ENCODE measurements at places on chromosomes 5 and 9. TPM values are rescaled to one million over a fixed set of nuclear protein-coding genes. Genes with fewer than 3 reads are reported as not detected.

IRGM gene
- polyA plus RNA-seq: 0.09 TPM

SLCO4C1 gene
- 24.9 TPM for polyA plus RNA-seq

SMIM27 gene
- 14.6 TPM for polyA plus RNA-seq

CATSPER3 gene
- 1.4 TPM for polyA plus RNA-seq
